ENCODE measurements at places on chromosomes 16 and 17.

DNA sequence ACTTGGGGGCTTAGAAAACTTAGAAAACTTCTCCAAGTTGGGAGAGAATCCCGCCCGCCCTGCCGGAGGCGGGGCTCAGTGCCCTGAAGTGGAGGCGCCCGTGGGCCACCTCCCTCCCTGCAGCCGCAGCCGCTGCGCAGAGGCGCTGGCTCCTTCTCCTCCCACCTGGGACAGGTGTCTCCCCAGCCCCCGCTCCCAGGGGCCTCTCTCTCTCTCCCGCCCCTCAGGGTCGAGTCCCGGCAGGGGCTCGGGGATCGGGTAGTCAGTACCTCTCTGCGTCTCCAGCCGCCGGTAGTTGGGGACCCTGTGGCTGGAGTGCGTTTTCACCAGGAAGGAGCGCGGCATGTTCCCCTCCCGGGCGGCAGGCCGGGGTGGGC lies 257 bp downstream of the SNAI3 start:
- H3K27ac ChIP-seq: no peak overlapping the region
- H3K36me3 ChIP-seq: no peaks in the 10 kb centered on the region
- H3K27me3 ChIP-seq: no peaks in the 10 kb centered on the region
- H3K4me3 ChIP-seq: peak overlapping the region; percentile 61

DNA sequence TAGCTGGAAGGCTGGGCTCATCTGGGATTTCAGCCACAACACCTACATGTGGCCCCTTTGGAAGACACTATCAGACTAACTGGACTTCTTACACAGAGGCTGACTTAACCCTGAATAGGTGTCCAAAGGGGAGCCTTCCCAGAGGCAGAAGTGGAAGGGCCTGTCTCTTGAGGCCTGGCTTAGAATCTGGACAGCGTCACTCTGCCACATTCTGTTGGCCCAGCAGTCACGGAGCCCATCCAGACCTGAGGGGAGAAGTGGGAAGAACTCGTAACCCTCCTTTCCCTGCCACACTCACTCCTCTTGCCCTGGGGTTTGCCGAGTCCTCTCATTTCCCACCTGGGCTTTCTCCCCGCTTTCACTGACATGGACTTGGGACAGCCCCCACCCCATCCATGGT lies 170.5 kb downstream of the C16orf95 start:
- DNase-seq: no peak
- H3K4me1 ChIP-seq: peaks cover 9% of the 10 kb centered on the region
- H3K36me3 ChIP-seq: no peaks in the 10 kb centered on the region
- no peak overlapping the region for H3K27ac ChIP-seq
- no peaks in the 10 kb centered on the region for H3K27me3 ChIP-seq
- no peak overlapping the region for H3K4me3 ChIP-seq

- H3K36me3 ChIP-seq: no peaks in the 10 kb centered on the region
- H3K4me1 ChIP-seq: no peaks in the 10 kb centered on the region
- H3K27me3 ChIP-seq: no peaks in the 10 kb centered on the region
- no peak overlapping the region for H3K4me3 ChIP-seq
- H3K27ac ChIP-seq: no peak overlapping the region
- no peak for DNase-seq
These were observed 35.1 kb downstream of the TMEM238L start for GRCh38 chr17:10768750-10769251.

GRCh38 chr17:78419970-78420815 lies 41.7 kb downstream of the PGS1 start:
- H3K36me3 ChIP-seq: peaks cover 29% of the 10 kb centered on the region
- no peak overlapping the region for H3K4me3 ChIP-seq
- H3K27ac ChIP-seq: no peak overlapping the region
- no peaks in the 10 kb centered on the region for H3K27me3 ChIP-seq
- DNase-seq: no peak

GRCh38 chr16:49835161-49835777 lies 20.6 kb downstream of the ZNF423 start:
- H3K4me3 ChIP-seq: peak overlapping the region; percentile 14
- peaks cover 67% of the 10 kb centered on the region for H3K4me1 ChIP-seq
- H3K27me3 ChIP-seq: no peaks in the 10 kb centered on the region
- H3K36me3 ChIP-seq: no peaks in the 10 kb centered on the region
- no peak for DNase-seq

DNA sequence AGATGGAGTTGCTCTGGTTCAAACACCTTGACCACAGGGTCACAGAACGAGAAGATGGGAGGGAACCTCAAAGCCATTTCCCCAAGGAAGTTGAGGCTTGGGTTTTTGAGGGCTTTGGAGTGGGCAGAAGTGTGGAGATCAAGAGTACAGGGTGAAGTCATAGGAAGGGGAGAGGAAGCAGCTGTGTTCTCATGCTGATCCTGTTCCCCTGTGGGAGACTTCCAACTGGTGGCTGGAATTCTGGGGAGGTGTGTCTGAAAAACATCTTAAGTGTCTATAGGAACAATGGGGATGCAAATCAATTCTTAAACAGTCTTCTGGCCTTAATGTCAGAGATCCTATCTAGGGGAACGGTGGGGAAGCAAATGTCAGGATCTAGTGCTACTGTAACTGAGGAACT lies 38.8 kb upstream of the HSBP1 start:
- no peaks in the 10 kb centered on the region for H3K36me3 ChIP-seq
- H3K4me3 ChIP-seq: no peak overlapping the region
- DNase-seq: no peak
- peaks cover 4% of the 10 kb centered on the region for H3K4me1 ChIP-seq
- H3K27me3 ChIP-seq: no peaks in the 10 kb centered on the region
- H3K27ac ChIP-seq: no peak overlapping the region

- H3K4me1 ChIP-seq: no peaks in the 10 kb centered on the region
- H3K27me3 ChIP-seq: no peaks in the 10 kb centered on the region
- H3K27ac ChIP-seq: no peak overlapping the region
- DNase-seq: no peak
These were observed 6.2 kb downstream of the TNP2 start for GRCh38 chr16:11262915-11263314.

Measured in H1 (cell line).